ENCODE measurements at places on chromosomes 4 and X.
A peak's percentile ranks its signal among the peaks of the same experiment; 100 is the strongest.

DNA sequence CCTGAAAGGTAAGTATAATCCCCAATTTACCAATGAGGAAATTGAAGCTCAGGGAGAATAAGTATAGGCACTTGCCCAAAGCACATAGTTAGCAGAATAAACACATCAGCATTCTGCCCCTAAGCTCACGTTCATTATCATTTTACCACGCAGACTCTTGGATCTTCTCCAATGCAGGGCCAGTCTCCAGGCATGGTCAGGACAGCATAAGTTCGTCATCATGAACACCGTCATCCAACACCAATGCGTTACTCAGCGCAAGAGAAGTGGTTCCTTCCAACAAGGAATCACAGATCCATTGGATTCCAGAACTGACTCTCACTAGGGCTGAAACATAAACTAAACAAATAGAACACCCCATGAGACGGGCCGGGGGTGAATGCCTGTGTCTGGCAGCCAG is 86.5 kb upstream of the GPM6B start:
- DNase-seq: no peak

GRCh38 chr4:120105472-120105871 is 38.8 kb upstream of the MAD2L1 start:
- no peak for DNase-seq

DNA sequence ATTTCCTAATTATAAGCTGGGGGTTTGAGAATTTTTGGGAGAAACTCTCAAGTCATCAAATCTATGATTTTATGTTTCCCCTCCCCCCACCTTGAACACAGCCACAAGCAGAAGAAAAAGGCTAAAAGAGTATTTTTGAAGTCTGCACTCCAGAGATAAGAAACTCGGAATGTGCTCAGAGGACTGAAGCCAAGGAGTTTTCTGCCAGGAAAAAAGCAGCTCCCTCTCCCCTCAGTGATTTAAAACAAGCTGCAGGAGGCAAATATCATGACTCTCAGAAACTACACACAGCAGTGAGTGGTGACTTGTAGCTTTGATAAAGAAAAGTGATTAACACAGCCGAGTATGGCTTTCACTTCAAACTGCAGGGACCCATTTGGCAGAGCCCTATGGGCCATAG is 800.2 kb upstream of the FTHL17 start:
- DNase-seq: no peak

GRCh38 chr4:88828842-88829571 is 131.4 kb upstream of the NAP1L5 start:
- no peak for DNase-seq

DNA sequence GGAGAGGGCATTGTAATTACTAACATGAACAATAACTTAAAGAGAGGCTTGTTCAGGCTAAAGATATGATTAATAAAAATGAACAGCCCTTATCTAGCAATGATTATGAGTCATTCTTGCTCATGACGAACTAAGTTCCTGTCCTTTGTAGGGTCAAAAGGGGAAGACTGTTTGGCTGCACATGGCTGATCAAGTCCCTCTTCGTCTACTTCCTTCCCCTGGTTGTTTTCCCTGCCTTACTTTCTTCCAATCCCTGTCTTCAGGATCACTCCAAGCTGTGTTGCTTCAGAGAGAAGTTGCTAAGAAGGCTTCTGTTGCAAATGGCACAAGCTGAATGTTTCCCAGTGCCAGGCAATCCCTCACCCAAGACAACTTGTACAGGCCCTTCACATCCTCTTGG is 115.0 kb upstream of the HS3ST1 start:
- no peak for DNase-seq

DNA sequence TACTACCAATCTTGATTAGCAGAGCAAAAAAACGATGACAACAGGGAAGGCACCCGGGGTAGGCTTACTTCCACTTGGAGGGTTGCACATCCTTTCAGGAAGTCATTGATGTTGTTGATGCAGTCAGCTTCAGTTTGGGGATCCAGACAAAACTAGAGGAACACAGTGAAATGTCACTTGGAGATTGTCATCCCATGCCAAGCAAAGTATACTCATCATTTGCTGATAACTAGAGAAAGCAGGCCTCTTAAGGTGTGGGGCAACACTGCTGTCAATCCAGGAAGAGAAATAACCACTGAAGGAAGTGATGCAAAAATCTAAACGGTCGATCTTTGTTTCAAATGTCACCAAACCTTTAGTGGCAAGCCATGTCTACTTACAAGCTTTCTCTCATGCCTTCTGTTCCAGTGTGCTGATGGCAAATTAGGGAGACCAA is 1.4 kb downstream of the ARHGEF6 start:
- no peak for DNase-seq

DNA sequence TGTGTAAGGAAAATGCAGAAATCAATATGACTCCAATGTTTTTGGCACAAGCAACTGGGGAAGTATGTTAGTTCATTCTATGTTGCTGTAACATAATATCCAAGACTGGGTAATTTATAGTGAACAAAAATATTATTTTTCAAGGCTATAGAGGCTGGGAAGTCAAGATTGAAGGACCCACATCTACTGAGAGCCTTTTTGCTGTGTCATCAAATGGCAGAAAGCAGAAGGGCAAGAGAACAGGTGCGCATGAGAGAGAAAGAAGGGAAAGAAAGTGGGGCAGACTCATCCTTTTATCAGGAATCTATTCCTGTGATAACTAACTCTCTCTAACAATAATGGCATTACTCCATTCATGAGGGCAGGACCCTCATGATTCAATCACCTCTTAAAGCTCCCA is 237.2 kb downstream of the FAT4 start:
- DNase-seq: no peak

DNA sequence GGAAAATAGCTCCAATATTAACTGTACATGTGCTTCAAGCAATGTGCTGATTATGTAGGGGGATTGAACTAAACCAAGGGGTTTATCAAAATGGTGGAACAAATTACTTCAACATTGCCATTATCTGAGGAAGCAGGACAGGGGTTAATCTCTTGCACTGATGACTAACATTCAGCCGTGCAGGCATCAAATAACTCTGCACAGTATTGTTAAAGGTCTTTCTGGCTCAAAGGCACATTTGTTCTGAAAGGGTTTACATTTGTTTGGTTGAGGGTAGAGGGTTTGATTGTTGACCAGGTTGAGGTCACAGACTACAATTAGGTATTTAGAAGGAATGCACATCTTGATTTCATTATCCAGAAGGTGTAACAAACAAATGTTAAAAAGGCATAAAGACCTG is 32.2 kb upstream of the CCSER1 start:
- DNase-seq: no peak

DNA sequence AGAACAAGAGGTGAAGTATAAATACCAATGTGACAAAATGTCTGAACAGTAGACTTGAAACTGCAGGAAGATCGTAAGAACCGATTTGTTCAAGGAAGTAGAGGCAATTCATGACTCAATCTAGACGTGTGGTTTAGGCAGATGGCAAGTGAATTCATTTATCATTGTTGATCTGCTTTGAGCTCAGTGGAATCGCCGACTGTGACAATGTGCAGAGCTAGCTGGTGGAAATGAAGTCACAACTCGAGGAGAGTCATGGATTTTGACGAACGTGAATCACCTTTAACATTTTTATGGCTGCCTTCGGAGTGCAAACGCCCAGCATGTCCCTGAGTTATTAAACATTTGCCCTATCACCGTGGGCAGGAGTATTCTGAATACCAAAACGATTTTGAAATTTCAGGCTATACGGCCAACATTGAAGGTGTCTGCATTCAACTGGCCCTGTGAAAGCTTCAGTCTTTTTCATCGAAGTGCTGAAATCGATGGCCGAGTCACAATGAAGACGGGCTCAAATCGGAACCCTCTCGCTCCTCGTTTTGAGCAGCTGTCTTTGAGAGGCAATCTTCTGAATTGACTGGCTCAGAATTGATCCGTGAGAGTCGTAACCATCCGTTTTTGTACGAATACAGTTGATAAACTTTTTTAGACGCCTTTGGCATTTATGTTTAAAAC is 689 bp upstream of the OGT start:
- DNase-seq: no peak

GRCh38 chr4:90503677-90504076 is 376.5 kb downstream of the CCSER1 start:
- no peak for DNase-seq

- no peak for DNase-seq
These were observed 132.6 kb downstream of the IL15 start for GRCh38 chr4:141768954-141769353.

GRCh38 chrX:1475881-1476280 is 23.2 kb upstream of the ASMTL start:
- DNase-seq: no peak

GRCh38 chr4:5385741-5386311 is 322.5 kb downstream of the EVC2 start:
- no peak for DNase-seq

DNA sequence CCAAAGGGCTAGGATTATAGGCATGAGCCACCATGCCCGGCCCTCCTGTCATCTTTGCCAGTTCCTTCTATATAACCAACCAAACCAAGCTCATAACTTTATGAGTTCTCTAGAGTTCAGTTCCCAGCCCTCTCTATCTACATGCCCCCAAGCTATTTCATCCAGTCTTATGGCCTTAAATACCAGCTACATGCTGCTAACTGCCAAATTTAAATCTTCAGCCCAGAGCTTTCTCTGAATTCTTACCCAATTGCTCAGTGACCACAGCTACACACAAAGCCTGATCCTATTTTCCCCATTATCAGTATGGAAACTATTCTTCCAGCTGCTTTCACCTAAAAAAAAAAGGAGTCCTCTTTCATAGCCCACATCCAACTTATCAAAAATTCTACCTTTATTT is 23.1 kb downstream of the TMEM184C start:
- DNase-seq: no peak

GRCh38 chr4:83606898-83607297 is 71.0 kb downstream of the GPAT3 start:
- DNase-seq: no peak

DNA sequence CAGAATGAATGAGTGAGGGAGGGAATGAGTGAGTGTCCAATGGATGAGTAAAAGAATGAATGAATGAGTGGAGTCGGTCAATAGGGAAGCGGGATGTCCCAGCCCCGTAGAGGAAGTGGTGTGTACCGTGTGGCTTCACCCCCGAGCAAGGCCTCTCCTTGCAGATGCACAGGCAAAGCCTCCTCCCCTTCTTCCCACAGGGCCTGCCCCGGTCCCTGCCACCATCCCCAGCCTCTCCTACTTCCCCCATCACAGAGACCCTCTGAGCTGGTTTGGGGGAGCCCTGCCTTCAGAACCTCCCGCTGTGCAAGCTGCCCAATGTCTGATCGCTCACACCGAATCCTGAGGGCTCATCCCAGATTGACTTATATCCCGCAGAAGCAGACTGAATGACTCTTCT is 13.6 kb downstream of the HTRA3 start:
- DNase-seq: peak; percentile 61

DNA sequence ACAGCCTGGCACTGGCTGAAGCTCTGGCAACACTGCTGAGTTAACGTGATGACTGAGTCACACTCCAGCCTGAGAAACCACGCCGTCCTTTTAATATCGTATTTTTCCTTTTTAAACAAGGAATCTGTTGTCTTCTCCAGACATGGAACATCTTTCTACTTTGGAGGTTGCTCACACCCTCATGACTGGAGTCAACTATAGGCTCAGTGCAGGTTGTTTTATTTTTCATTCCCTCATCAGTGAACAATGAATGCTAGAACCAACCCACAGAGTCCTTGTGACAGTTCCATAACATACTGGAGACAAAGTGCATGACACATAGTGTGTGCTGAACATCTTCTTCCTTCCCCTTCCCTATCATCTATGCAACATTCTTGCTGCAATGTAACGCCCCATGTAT is 76.8 kb upstream of the CPEB2 start:
- no peak for DNase-seq

GRCh38 chrX:21718575-21718974 is 39.3 kb downstream of the SMPX start:
- DNase-seq: no peak

DNA sequence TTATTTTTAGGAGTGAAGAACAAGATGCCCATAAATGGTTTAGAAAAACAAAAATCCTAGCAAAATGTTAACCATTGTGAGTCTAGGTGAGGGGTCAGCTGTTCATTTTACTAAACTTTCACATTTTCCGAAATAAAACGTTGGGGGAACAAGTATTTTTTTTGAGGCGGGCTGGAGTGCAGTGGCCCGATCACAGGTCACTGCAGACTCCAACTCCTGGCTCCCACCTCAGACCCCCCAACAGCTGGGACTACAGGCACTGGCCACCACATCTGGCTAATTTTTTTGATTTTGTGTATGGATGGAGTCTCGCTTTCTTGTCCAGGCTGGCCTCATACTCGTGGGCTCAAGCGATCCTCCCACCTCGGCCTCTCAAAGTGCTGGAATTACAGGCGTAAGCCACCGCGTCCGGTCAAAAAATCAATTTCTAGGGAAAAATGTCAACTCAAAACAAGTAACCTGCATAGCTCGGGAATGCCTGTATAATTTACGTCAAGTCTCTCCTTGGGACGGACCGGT is 742 bp upstream of the TAF1 start:
- no peak for DNase-seq

Measured in sigmoid colon (tissue), 7 donors.